ENCODE measurements at places on chromosomes 12 and 14.
A peak's percentile ranks its signal among the peaks of the same experiment; 100 is the strongest.

GRCh38 chr14:105501504-105502291 is 10.7 kb downstream of the TEDC1 start:
- no peak for DNase-seq

DNA sequence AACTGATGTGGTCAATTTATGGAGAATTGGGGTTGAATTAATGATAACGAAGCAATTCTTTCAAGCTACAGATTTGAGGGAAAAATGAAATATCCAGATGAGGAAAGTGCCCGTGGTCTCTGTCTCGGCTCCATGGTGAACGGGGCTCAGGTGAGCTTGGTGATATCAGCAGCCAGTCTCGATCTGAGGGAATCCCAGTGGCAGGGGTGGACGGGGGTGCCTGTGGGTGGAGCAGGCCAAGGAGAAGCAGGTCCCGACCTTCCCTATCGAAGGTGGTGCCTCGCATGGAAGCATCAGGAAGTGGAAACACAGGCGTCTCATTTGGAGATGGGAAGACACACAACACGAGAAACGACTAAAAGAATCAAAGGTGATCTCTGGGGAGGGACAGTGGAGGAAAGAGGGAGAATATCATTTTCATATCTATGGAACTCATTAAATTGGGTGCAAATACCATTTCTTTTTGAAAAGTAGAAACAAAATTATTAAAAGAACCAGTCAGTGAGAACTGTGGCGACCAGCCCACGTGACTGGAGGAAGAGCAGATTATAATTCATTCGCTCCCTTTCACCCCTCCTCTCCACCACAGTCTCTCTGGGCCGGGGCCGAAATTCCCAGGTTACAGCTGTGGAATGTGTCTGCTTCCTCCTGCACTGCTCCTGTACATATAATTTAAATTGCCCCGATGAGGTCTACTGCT is 354.3 kb upstream of the SFSWAP start:
- DNase-seq: no peak

DNA sequence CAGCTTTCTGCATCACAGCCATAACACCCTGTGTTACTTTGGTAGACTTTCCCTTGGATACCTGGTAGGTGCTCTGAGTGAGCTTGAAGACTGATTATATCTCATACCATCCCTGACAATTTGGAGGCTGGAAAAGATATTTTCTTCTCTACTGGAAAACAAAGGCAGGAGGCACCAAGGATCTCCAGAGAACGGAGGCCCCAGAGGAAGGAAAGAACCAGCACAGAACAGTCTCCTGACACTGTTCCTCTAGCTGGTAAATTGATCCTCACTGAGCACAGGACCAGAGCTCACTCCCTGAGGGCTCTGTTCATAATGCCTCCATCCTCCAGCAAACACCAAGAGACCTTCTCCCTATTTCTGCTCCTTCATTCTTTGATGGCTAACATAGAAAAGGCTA is at the start of gene OR11G2:
TSS of gene OR11G2 (plus strand) at position 301 of the 400 bp plus-strand sequence. CDS start 6,542 bp downstream, outside the sequence.
- DNase-seq: no peak

DNA sequence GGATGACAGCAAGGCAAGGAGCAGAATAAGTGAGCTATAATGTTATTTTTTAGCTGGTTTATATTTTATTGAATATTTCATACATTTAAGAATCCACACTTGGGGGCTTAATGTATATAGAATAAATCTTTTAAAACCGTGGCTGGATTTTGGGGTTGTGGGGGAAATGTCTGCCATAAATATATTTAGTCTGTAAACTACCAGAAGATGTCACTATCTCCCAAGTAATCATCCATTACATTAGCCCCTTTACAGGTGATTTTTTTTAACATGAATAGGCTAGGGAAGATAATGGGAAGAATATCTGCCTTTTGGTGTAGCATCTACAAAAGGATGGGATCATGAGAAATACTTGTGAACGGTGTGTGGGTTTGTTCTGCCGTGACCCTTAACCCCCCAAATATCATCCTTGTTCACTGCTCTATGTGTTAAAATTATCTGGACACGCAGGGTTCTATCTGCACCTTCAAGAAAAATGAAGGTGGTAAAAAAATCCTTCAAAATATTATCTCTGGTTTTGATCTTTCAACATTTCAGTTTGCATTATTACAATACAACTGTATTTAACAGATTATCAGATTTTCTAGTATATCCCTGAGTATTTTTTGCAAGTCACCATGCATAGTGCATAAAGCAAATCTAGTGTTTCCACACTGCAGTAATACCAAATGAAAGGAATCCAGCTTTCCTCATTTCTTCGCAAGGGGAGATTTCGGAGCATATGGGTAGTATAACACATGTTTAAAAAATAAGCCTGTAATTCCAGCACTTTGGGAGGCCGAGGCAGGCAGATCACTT is 8.0 kb upstream of the SLC17A8 start:
- peak; percentile 66 for DNase-seq

- no peak for DNase-seq
Measured at GRCh38 chr12:122189626-122190475, 6.9 kb downstream of the LRRC43 start.

GRCh38 chr14:71932229-71932981 is at the start of gene RGS6:
Gene RGS6, plus strand, starts transcription at chr14:71932429.
- no peak for DNase-seq

DNA sequence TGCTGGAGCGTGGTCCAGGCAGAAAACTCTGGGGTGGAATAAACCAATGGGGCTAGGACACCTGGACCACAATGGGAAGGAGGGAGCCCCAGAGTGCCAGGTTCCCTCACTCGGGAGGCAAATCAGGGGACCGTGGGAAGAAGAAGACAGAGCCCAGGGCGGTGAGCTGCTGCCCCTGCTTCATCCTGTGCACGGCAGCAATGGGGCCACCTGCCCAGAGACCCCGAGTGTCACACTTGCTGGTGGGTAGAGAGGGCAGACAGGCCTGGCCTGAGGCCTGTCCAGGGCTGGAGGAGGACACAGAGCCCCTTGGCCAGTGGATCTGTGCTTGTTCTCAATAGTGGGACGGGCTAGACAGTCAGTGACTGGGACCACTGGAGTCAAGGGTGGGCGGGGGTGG is 58.2 kb downstream of the DIO3 start:
- DNase-seq: no peak

DNA sequence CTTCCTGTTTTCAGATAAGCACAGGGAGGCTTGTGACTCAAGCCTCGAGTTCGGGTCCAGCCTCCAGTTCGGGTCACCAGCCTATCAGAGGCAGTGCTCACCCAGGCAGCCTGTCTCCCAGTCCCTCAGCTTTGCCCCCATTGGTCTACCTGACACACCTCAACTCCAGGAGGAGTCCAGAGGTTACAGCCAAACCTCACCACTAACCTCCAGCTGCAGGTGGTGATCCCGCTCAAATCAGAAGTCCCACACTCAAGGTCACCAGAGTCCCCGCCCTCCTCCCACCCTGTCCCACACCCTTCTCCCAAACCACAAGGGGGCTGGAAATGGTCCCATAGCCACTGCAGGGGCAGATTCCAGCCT is 42.1 kb downstream of the KDM2B start:
- DNase-seq: peak; percentile 64

GRCh38 chr12:48002773-48003218 is 1.5 kb downstream of the COL2A1 start:
- DNase-seq: peak; percentile 71

DNA sequence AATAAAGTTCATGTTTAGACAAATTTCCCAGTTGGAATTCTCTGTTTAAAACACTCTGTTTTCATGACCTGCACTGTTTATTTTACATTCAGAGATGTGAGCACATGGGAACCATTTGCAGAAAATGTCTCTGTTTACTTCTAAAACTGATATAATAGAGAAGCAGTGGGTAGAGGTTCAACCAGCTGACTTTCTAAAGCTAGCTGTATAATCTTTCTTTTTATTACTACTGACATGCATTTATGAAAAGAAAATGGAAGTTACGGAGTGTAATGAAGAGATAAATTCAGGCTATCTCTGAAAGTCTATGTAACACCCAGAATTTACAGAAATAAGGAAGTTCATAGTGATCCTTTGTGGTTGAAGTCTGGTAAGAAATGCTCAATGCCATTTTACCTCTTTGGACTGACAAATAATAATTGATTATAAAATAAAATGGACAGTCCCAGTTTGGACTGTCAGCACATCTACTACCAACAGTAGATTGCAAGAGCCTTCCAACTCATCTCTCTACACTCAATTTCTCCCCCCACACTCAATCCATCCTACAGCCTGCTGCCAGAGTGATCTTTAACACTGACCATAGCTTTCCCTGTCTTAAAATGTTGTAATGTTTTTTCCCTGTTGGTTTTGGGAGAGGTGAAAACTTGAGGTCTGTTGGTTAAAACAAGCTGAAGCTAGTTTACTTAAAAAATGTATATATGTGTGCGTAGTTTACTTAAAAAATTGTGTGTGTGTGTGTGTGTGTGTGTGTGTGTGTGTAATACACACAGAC is 137.4 kb downstream of the AEBP2 start:
- DNase-seq: no peak

DNA sequence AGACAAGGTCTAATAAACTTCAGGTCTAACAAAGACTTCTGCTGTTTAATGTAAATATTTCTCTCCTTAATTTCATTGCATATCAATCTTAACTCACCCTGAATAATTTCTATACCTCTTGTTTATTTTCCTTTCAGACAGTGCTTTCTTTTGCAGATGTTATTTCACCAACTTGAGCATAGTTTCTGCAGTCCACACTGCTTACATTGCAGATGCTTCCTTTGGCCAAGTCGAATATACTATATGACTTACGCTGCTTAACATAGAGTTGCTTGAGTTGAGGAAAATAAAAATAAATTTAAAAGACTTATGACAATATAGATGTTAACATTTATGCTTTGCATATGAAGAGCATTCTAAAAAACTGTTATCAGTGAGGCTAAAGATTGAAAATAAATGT is 217.7 kb downstream of the PTPRO start:
- no peak for DNase-seq

DNA sequence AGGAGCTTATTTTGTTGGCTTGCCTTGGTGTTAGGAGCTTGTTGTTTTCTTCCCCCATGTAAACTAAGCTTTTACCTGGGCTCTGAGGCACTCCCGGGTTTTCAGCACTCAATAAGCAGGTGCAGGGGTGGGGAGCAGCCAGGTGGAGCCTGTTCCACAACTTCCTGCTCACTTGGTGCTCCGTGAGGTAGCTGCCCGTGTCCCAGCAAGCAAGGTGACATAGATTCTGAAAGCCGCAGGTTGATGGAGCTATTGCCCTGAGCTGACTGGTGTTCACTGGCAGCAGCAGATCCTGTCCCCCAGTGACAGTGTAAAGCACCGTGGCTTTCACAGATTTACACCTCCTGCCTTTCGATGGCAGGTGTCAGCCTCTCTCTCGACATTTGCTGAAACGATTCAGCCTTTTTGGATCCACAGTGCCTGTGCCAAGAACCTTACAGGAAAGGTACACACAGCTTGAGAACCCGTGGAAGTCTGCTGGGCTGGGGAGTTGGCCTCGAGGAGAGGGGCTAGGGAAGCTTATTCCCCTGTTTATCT is 295.7 kb upstream of the FKBP4 start:
- no peak for DNase-seq

DNA sequence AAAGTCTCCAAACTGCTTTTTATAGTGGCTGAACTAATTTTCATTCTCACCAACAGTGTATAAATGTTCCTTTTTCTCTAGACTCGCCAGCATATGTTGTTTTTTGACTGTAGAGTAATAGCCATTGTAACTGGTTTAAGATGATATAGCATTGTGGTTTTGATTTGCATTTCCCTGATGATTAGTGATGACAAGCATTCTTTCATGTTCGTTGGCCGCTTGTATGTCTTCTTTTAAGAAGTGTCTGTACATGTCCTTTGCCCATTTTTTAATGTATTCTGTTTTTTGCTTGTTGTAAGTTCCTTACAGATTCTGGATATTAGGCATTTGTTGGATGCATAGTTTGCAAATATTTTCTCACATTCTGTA is 404.9 kb downstream of the FLRT2 start:
- DNase-seq: no peak

GRCh38 chr12:6764011-6764828 is 1.9 kb upstream of the PTMS start:
- DNase-seq: peak; percentile 99
